ENCODE measurements at places on chromosomes 1 and 21.
A peak's percentile ranks its signal among the peaks of the same experiment; 100 is the strongest.

- no peak for DNase-seq
Observed at GRCh38 chr1:109892561-109893368, 17.9 kb upstream of the CSF1 start.

DNA sequence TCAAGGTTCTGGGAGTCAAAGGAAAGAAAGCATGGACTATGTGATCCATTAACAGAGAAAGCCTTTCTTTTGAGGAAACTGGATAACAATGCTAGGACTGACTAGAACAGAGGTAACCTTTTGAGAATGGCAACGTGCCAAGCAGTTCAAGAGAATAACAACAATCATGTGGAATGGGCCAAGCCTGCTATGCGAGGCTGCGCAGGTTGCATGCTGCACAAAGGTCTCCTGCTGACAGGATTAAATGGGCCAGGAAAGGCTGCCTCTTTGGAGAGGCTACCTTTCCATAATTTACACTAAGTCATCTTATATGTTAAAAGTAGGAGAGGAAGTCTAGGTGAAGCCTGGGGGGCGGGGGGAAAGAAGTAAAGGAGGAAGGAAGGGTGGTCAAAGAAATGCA is 5.8 kb downstream of the PCNX2 start:
- DNase-seq, result no peak

GRCh38 chr1:151935894-151936602 is 26.7 kb upstream of the THEM4 start:
- no peak for DNase-seq

DNA sequence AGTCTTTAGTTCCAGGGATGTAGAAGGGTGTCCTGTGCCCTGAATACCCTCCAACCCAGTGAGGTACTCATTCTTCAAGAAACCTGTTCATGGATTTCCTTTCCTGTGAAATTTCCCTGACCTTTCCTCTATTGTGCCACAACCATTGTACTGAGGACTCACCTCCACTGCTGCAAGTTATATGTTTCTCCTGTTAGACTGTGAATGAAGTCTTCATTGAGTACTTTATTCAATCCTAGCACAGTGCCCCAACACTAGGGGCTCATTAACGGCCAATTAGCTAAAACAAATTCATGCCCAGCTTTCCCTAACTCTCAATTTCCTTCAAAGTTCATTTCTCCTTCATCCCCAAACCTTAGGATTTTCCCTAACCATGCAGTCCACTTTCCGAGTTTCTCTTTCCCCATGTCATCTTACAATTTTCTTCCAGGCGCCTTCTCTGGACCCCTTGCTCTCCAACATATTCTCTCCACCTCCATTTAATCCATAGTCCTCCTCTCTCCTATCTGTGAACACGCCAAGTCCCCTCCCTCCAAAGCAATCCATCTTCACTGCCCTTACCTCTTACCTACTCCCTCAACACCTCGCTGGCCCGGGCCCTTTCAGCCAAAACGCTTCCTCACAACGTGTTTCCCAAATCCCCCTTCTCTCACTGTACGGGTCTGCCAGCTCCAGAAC is 1.3 kb downstream of the TRIM33 start:
- DNase-seq, result no peak

GRCh38 chr1:180080439-180080838 is 74.2 kb upstream of the QSOX1 start:
- DNase-seq, result no peak

DNA sequence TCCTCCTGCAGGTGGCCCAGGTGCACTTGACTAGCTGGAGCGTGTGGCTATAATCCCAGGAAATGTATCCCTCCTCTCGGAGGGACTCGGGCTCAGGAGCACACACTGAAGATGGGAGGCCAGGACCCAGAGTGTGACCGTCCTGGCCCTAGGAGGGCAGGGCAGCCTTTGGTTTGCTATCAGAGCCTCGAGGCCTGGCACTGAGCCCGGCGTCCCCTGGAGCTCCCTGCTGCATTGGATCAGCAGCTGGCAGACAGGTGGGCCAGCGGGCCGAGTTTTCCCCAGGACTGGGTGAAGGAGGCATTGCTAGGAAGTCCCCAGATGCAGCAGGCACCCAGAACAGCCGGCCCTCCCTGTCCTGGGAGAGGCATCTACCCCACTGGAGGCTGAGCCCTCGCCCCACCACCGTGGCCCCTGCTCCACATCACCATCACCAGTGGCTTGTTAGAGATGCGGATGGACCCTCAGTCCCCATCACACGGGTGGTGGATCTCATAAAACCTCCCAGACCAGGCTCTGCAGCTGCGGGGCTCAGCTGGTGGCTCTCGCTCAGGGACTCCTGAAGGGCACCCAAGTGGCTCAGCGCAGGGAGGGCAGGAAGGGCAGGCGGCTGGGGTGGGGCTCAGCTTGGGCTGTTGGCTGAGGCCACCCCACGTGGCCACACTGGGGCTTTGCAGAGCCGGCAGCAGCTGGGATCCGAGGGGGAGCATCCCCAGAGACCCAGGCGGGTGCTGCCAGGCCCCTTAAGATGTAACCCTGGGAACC is 32.7 kb upstream of the POFUT2 start:
- DNase-seq, result no peak

DNA sequence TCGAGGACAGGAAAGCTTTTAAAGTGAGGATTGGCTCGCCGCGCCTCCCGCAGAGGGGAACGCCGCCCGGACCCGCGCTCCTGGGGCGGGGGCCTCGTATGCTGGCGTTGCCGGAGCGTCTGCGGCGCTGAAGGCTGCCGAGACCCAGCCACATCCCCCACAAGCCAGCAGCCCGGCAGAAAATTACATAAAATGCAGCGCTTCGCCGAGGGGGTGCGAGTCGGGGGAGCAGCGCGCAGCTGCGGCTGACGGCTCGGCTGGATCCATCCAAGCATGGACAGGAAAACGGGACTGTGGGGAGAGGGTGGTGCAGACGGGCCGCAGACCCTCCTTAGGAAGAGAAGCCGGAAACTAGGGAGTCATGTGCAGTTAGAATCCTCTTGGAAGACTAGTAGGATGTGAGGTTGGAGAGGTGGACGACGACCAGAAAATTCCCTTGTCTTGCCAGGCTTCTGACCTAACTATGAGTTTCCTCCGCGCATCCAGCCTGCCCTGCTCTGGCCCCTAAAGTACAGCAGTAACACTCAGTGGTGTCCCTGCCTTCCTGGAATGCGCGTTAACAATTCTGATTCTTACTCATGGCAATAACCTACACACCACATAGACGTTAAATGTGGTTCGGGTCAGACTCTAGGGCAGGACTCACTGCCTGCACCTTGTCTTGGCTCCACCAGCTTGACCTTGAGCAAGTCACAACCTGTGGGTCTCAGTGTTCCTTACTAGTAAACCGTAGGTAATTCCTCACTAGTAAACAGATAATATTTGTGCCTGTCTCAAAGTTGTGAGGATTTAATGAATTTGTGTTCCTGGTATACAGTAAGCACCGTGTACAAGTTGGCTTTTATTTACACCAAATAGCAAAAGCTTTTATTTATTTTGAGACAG is 953 bp upstream of the BRWD1 start:
- peak; percentile 41 for DNase-seq

DNA sequence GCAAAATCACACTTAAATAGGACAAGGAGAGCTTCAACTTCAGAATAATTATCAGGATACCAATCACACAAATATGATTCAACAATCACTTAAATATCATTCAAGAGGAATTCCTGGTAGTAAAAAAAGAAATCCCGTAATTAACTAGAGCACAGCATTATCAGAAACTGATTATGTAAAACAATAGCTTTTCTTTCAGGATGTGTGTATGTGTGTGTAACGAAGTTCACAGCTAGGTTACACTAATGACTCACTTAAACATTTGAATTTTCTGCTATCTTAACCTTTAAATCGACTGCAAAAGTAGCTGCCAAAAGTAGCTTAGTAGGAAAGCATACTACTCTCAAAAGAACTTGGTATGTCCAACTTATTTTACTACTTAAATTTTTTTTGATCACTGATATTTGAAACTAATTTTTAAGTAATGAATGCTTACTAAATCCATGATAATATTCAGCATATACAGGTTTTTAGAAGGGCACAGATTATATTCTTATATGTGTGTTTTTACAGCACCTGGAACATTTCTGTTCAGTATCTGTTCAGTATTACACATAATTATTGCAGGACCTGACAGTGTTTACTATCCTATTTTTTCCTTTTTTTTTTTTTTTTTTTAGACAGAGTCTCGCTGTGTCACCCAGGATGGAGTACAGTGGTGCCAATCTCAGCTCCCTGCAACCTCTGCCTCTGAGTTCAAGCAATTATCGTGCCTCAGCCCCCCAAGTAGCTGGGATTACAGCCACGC is 4.2 kb downstream of the RERE start:
- no peak for DNase-seq

DNA sequence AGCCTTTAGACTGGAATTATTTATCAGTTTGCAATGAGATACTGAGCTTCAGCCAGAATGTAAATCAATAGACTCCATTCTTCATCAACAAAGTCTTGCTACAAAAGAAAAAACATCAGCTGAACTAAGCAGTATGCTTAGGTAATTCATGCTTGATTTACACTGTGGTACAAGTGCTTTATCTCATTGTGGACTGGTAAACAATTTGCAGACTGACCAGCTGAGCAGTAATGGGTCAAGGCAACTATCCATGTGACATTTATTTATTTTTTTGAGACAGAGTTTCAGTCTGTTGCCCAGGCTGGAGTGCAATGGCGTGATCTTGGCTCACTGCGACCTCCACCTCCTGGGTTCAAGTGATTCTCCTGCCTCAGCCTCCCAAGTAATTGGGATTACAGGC is 39.8 kb upstream of the SYT2 start:
- no peak for DNase-seq

- DNase-seq, result no peak
Observed at GRCh38 chr1:41427916-41428737, 56.4 kb downstream of the EDN2 start.

GRCh38 chr1:204617256-204618147 is 68.0 kb downstream of the LRRN2 start:
- no peak for DNase-seq

- DNase-seq, result no peak
Observed at GRCh38 chr1:204479387-204480136, 15.0 kb downstream of the PIK3C2B start.

DNA sequence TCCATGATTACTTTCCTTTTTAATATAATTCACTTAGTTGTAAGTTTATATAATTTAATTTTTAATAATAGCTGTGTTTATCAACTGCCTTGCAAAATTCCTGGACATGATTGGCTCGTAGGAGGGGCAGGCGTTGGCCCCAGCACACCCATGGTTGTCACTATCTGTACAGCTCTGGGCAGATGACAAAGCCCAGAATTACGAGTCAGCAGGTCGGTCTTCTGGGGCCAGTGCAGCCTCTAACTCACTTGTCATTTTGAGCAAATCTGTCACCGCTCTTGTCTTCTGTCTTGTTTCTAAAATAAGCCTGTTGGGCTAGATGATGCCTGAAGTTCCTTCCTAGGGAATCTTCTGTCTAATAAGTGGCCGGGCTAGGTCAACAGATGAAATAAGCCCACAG is 21.4 kb upstream of the LRRC38 start:
- DNase-seq, result no peak

GRCh38 chr1:162391790-162392563 is 10.4 kb downstream of the C1orf226 start:
- no peak for DNase-seq

DNA sequence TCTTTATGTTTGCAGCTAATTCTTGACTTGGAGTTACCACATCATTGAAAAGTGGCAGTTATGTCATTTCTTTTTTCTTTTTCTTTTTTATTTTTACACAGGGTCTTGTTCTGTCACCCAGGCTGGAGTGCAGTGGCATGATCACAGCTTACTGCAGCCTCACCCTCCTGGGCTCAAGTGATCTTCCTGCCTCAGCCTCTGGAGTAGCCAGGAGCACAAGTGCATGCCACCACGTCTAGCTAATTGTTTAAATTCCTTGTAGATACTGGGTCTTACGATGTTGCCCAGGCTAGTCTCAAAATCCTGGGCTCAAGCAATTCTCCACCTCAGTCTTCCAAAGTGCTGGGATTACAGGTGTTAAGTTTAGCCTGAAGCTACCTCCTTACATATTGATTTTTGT is 52.1 kb upstream of the KANK4 start:
- DNase-seq, result no peak

DNA sequence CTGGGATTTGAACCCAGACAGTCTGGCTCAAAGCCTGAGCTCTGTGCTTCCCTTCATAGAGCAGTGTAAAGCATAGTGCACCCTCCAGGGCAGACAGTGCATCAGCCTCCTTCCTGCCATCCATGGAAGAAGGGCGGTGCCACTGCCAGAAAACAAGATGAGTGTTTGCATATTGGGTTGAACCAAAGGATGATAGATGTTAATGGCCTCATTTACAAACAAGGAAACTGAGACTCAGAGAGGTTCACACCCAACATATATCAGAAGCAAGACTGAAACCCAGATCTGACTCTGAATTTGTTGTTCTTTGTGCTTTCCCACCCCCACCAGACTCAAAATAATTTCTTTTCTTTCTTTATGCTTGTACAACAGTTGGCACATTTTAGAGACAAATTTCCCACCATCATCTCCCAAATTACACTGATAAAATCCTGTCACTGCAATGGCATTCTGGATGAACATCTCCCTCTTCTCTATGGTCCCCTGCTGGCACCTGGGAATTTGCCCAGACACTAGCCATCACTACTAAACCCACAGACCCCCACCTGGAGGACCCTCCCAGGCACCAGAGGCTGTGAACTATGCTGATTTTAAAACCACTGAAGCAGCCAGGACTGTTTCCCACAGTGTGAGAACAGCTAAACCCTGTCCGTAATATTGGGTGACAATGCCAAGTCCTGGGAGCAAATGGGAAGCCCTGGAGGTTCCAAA is 45.4 kb upstream of the MPZL1 start:
- DNase-seq, result no peak

- DNase-seq, result no peak
Observed at GRCh38 chr1:183551924-183552323, 38.3 kb downstream of the NCF2 start.

DNA sequence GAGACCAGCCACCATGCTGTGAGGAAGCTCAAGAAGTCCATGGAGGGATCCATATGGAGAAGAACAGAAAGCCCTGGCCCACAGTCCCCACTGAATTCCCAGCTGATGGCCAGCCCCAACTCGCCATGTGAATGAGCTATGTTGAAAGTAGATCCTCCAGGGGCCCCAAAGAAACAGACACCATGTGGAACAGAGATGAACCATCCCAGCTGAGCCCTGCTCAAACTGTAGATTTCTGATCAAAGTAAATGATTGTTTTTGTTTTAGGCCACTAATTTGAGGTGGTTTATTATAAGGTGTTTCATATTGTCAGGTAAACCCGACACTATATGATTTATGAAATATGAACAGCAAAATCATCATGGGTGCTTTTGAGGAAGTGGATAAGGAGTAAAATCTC is 32.8 kb downstream of the SYT2 start:
- no peak for DNase-seq

DNA sequence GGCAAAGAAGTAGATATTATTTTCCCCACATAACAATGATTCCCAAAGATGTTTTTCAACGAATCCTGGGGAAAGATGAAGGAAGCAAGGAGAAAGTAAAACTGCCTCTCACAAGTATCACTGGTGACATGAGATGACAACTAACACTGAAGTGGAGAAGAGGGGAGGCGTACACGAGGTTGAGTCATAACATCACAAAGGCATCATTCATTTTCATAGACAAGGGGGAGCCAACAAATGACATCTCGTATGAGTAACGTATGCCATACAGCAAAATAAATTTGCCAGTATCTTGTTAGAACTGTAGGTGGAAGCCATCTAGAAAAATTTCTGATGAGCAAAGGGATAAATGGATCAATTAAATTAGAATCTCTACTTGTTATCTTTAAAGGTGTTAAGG is 56.6 kb downstream of the ATP1B1 start:
- no peak for DNase-seq

GRCh38 chr21:37711836-37712568 is 204.3 kb downstream of the KCNJ6 start:
- DNase-seq, result peak; percentile 8

Data from activated gamma-delta T cell treated with Interleukin-2 at 50 U/mL for 16 hours (primary cell).